ENCODE measurements at places on chromosomes 3 and 15.
A peak's percentile ranks its signal among the peaks of the same experiment; 100 is the strongest.

- DNase-seq = no peak
Measured at GRCh38 chr3:194166682-194167479, 30.9 kb downstream of the HES1 start.

- DNase-seq = no peak
Measured at GRCh38 chr3:71160785-71161546, 422.6 kb downstream of the FOXP1 start.

DNA sequence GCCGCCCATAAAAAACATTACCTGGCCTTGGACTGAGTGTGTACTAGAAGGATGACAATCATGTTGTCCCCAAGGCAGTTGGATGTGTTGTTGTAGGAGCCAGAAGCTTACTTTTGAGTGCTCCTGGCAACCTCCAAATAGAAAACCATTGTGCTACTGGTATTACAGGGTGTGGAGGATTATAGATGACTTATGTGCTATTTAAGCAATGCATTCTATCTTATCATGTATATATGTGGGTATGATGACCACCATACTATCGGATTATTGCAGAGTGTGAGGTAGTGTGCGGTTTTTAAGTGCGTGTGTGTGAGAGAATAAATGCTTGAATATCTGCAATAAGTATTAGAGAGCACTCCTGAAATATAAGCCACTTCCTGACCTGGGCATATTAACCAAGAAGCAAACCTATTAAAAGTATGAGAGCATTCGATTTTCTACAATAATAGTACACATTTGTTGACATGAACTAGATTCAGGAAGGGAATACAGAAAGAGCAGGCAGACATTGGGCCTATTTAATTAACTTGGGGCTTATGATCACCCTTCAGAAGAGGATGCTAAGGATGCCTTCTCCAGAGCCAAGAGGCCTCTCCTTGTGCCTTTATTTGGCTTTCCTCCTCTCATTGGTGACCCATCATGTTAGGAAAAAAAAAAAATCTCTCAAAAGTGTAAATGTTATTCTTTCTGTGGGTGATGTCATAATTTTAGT lies 11.7 kb upstream of the MBNL1 start:
- no peak for DNase-seq

- DNase-seq = no peak
Measured at GRCh38 chr15:49865925-49866757, 245.3 kb downstream of the DTWD1 start.

DNA sequence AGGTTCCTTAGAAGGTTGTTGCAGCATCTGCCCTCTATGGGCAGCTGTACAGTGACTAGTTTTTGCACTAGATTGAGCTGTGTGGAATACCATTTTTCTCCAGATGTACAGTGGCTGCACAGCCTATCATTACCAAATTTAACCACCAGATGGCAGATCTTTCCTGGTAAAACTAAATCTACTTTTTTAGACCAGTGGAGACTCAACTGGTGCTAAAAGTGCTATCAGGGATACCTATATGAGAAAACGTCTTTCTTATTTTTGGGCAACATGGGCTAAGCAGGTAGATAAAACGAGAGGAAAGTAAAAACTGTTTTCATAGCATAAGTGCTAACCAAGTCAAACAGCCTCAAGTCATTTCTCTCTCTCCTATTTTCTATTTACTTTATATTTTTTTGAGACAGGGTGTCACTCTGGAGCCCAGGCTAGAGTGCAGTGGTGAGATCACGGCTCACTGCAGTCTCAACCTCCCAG lies 21.2 kb downstream of the IGSF10 start:
- DNase-seq = peak; percentile 26

DNA sequence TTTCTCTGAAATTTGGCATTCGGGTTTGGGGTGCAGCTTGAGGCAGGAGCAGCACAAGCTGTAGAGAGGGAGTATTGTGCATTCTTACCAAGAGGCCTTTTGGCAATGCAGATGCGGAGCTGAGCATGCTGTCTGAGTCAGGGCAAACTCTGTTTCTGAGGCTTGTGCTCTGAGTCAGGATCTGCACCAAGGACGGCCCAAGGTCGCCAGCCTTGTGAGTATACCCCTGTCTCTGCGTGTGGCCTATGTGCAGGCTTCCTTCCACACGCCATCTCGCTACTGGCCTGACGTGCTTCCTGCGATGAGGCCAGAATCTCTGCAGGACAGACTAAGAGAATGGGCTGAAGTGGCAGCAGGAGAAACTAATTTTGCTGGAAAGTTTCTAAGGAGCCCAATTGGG lies 83.8 kb upstream of the ROPN1 start:
- DNase-seq = no peak

DNA sequence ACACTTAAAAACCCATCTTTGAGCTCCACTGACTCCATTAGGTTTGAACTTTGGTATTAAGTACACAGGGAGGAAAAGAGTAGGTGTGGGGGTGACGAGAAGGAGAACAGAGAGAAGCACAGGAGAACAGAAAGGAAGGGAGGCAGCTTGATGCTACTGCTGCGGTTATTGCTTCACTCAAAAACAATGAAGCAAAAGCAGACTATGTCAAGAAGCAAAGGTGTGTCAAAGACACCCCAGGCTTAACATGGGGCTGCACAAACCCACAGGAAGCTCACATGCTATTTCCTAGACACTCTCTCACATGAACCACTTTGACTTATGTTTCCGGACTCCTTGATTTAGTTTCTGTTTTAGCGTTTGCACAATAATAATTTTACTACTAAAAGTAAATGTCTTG lies 961.0 kb upstream of the CFAP20DC start:
- DNase-seq = peak; percentile 81

DNA sequence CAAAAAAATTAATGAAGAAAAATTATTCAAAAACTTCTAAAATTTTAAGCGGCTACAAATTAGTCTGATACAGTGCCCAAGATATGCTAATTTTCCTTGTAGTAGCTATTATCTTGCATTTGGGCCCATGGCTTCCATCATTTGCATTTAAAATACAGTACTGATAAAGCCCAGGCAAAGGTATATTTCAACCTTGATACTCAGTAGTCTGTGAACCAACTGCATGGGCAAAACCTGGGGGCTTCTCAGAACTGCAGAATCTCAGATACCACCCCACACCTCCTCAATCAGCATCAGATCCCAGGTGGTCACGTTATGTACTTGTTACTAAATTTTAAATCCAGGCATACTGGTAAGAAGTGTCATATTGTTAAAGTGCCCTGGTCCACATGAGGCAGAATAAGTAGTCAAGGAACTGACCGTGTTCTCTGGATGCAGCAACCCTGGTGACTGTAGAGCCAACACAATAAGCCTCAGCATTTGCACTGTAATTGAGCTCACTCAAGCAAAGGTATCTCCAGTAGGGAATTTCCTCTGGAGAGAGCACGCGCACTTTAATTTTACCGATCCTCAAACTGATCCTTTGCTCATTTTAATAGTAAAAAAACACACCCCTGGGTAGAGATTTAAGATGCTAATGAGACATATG lies 31.9 kb downstream of the ZNF385D start:
- DNase-seq = no peak

GRCh38 chr3:42263354-42264346 lies 2.3 kb downstream of the CCK start:
- no peak for DNase-seq

DNA sequence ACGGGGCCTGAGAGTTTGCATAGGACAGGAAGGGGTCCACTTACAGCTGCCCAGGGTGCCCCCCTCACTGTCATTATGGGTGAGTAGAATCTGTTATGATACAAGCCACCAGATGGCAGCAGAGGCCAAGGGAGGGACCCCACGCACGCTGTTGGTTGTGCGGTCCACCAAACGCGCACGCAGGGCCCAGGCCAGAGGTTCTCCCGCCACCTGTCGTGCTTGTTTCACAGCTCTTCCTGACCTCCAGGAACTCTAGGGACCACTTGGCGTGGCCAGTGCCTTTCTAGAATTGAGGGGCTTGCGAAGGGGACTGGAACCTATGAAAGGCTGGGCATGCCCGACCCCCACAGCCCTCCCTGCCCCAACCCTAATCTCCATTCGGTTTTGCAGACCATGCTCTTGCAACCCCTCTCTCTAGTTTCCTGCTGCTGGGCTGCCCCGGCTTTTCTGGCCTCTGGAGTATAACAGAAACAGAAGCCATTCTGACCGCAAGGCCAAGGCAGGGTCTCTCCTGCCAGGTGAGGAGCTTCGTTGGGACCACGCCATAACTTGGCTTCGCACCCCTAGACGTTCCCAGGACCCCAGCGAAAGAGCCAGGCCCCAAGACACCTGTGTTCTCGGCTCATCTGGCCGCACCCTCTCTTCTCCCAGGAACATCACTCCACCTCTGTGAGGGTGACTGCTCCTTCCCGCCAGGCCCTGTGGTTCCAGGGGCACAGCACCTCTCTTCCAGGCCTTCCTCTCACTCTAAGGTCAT lies 46.0 kb downstream of the ALDH1L1 start:
- peak; percentile 35 for DNase-seq

DNA sequence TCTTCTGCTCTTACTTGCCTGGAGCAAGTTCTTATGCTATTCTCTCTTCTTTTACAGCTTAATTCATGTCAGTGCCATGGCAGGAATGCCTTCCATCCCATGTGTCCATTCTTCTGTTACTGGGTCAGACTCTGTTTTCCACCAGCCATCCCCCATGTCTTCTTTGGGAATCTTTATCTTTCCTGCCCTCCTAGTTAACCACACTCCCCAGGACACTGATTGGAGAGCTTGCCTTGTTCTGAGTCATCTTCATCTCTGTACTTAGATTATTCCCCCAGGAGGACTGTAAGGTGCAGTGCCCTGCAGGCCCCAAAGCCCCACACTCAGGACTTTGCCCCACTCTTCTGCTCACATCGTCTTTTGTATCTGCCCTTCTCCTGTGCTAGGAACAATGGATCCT lies 3.6 kb downstream of the ABHD17C start:
- DNase-seq = no peak
